ENCODE measurements at places on chromosomes 1 and 21.

GRCh38 chr1:237953238-237953637, 62.5 kb upstream of the ZP4 start:
- no peak for DNase-seq

DNA sequence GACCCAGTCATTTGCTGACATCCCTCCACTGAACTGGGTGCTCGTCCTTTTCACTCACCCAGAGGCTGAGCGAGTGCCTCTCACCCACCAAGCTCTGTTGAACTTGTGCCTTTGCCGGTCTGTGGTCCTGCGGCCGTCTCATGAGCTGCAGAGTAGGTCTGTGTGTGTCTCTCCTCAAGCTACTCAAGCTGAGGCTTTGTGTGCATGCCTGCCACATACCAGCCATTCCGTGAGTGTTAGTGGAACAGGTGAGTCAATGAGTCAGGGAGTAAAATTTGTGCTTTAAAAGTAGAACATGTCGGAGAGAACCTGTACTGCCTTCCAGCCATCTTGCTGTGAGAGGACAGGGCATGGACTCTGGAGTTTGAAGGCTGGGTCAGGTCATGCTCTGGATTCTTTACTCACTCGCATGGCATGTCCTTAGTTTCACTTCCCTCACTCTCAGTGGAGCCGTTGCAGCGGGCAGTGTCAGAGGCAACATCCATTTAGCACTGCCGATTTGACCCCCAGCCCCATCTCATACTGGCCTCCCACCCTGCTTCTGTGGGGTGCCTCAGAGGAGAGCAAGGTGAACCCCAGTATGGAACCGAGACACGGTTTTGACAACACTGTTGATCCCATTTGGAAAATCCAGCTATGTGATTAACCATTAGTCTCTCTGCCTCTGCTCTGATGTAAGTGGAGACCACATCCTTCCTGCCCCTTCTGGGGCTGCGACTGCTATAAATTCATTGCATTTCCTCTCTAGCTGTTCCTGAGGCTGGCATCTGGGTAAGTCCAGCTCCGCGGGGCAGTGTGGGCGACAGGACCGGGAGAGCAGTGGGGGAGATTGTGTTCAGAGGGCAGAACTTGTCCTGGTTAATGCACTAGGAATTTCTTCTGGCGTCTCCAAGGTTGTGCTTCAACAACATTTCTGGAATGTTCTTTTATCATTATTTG, at the start of gene NLRP3:
Gene NLRP3, plus strand, starts transcription at position 751 of the 939 bp plus-strand sequence. CDS start 2,628 bp downstream, outside the sequence.
- DNase-seq = no peak

- DNase-seq = no peak
These were observed 14.6 kb upstream of the CAMSAP2 start for GRCh38 chr1:200724064-200724463.

- no peak for DNase-seq
These were observed 147.6 kb upstream of the C1orf174 start for GRCh38 chr1:4047666-4048065.

DNA sequence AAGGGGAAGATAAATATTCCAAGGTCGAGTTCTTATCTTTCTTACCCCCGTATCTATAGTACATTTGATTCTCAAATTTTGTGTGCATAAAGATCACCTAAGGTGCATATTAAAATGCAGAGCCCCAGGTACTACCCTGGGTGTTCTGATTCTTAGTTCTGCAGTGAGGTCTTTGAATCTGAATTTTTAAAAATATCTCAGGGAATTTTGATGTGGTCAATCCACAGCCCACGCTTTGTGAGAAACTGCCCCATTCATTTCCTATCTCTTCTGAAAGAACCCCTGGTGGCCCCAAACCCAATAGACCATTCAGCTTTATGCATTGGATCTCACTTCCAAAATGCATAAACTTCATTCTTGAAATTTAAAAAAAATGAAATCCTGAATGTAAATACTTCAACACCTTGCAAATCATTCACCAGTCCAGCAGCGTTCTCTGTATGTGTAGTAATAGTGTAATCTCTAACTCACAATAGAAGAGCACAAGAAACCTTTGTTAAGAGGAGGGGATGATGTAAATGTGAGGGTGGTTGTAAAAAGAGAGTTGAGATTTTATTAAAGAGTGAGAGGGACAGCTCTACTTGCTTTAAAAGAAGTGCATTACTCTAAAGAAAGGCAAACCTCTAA, 108.8 kb upstream of the ZP4 start:
- no peak for DNase-seq

DNA sequence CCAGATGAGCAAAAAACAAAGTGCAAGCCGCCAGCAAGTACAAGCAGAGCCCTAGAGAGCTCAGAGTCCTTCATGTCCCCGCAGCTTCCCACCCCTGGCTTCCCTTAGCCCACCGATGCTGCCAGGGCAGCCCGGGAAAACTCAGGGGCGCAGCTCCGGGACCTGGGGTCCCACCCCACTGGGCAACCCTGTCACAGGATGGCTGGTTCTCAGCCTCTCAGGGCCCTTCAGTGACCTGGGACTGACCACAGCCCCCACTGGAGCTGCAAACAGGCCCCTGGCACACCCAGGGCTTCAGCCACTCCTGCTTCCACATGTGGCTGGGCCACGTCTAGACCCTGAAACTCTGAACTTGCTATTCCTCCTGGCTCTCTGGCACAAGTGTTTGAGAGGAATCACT, 49.5 kb downstream of the CHD5 start:
- DNase-seq = no peak

DNA sequence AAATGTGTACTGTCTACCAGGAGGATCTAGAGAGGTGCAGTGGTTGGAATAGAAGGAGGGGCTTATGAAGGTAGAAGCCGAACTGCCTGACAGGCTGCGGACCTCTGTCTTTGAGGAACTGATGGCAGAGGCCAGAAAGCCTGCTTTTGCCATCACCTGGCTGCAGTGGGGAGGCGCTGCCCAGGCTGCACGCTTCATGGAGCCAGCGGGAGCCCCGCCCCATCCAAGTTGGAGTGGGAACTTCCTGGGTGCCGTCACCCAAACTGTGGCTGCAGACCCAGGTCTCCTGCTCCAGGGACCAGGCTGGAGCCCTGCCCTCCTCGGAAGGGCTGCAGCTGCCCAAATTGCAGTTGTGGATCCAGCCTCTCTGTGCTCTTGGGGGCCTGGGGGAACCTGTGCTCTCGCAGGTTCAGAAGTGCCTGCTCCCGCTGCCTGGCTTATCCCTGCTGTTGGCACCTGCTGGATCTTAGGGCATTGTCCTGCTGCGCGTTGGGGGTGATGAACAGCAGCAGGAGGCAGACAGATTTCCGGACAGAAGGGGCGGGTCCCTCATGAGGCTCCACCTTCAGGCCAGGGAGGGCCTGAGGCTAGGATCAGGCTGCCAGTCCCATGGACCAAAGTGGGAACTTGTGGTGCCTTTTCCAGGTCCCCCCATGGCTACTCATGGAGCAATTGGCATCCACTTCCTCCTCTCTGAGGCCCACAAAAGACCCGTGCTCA, 118.0 kb upstream of the PLPPR4 start:
- DNase-seq = no peak

DNA sequence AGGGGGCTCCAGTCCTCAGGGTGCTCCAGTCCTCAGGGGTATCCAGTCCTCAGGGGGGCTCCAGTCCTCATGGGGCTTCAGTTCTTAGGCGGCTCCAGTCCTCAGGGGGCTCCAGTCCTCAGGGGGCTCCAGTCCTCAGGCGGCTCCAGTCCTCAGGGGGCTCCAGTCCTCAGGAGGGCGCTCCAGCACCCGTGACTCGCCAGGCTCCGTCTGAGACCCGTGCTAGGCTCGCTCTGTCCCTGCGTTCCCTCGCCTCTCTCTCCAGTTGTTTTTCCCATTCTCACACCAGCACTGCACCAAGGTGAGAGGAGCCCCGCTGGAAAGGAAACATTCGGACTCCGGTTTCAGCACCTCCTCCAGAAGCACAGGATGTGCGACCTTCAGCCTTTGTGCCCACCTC, 9.4 kb upstream of the OR2M2 start:
- no peak for DNase-seq

DNA sequence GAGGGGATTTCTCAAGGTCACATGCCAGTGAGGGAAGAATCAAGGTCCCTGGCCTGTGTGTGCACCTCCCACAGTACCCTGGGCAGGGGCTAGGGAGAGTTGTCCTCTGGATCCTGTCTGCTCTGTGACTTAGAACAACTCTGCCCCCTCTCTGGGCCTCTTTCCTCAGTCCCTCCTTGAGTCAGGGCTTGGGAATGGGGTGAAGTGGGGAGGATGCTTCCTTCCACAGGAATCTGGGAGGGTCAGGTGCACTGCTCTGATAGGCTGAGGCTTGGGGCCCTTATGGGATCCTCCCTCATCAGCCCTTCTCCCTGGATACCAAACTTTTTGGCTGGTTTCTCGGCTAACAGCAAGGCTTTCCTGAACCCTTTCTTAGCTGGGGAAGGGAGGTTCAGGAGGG, 2.5 kb downstream of the TRNP1 start:
- no peak for DNase-seq

- no peak for DNase-seq
These were observed 1.4 kb downstream of the KIAA0319L start for GRCh38 chr1:35555601-35556477.
